ENCODE measurements at places on chromosomes 7 and 10.
A peak's percentile ranks its signal among the peaks of the same experiment; 100 is the strongest.

DNA sequence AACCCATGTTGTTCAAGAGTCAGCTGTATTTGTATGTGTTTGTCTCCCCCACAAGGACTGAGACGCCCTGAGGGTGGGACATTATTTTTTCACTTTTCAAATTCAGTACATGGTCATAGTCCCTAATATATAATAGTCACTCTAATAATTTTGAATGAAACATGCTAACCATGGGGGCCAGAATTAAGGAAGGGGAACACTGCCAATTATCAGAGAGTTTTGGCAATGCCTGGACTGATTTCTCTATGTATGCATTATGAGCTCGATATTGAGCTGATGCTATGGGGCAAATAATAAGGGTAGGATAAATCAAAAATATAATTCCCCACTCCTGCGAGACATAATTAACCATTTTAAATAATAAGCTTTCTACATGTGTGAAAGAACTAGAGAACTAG lies 87.4 kb downstream of the CPED1 start:
- no peak for DNase-seq

- DNase-seq: no peak
Measured at GRCh38 chr7:128869944-128870285, 7.3 kb downstream of the ATP6V1F start.

DNA sequence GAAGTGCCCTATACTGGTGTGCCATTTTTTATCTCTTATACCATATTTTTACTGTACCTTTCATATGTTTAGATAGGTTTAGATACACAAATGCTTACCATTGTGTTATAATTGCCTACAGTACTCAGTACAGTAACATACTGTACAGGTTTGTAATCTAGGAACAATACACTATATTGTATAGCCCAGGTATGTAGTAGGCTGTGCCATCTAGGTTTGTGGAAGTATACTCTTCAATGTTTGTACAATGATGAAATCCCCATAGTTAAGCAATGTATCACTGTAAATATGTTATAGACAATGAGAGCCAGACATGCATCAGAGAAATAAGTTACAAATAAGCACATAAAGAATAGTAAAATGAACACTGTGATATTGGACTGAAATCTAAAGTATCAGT lies 109.1 kb downstream of the IQUB start:
- no peak for DNase-seq

GRCh38 chr7:5363729-5364128 lies 59.9 kb downstream of the TNRC18 start:
- DNase-seq: no peak

GRCh38 chr7:28466341-28466740 lies 54.0 kb downstream of the CREB5 start:
- no peak for DNase-seq

DNA sequence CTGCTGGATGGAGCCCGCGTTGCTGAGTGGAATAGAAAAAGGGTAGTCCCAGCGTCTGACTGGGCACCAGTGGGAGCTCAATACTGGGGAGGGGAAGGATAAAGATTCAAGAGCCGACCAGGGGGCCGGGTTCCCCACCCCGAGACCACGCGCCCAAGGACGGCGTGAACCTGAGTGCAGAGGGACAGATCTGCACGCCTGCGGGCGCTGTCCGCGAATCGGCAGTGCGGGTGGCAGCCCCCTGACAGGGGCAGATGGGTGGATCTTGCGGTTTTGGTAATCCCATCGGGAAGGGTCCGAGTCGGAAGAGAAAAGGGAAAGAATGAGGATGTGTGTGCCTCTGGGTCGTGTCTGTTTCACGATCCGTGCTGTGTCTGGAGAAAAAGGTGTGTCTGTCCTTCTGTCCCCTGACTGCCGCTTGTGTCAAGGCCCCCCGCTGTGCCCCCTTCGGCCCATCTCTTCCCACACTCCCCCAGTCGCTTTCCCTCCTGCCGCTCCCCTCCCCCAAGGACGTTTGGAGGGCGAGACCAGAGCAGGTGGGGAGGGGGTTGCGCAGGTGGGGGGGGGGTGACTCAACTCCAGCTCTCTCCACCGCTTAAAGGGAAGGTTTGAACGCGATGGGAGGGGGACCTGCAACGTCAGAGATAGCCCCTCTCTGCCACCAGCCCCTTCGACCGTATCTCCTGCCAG lies 734 bp upstream of the VGF start:
- no peak for DNase-seq

DNA sequence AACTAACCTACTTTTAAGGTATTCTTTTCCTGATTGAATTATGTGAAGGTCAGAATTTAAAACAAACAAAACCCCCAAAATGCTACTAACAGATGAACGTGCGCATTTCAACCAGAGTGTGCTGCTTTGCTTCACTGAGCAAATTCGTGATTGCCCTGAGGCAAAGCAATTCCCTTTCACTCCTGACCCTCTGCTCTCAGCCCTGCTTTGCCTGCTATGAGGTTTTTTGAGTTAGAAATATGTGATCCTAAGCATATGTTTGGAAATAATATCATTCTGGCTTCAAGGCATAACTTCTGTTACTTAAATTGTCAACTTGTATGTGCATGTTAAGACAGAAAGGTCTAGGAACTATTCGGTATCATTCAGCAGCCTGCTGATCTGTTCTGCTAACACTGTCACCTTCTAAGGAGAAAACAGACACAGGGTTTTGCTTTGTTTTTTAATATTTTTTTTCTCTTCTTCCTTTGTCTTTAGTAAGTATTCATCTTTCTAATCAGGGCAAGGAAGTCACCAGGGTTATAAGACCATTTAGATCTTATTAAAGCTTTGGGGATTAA lies 124.2 kb downstream of the GNAT3 start:
- no peak for DNase-seq

DNA sequence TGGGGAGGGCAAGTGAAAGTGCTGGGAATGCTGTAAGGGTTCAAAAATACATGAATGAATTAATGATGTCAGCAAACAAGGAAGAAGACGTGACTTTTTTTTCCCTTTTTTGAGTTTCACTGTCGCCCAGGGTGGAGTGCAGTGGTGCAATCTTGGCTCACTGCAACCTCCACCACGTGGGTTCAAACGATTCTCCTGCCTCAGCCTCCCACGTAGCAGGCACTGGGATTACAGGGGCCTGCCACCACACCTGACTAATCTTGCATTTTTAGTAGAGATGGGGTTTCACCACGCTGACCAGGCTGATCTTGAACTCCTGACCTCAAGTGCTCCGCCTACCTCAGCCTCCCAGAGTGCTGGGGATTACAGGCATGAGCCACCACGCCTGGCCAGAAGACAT lies 30.0 kb downstream of the DENND10 start:
- DNase-seq: no peak

DNA sequence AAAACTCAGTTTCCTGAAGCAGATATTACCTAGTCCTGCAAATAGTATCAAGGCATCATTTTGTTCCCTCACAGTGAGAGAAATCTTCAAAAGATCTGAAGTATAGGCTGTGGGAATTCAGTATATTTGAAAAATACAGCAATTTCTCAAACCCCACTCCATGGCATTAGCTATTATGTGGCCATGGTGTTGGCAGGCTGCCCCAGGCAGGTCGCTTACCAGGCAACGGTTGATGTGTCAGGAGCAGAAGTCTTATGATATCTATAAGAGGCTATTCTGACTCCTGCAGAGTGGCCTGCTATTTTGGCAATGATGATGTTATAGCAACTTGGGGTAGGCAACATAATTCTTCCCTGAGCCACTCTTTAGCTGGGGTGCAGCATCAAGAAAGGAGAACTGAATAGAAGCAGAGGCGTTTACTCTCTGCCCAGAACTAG lies 187.9 kb downstream of the PLXDC2 start:
- peak; percentile 74 for DNase-seq

DNA sequence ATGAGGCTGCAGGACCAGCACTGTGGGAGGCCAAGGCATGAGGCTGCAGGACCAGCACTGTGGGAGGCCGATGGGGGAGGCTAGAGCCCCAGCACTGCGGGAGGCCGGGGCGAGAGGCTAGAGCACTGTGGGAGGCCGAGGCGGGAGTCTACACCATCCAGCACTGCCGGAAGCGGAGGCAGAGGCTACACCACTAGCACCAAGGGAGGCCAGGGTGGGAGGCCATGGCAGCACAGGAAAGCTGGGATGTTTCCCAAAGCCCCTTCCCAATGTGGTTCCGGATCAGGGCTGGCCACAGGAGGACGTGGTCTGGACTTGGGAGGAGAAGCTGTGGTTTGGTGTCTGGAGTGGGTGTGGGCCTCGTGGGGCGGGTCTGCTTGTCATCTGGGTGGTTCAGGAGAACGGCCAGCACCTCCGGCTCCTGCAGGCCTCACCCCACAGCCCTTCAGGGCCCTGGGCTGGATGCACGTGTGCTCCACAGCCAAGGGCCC lies 43.6 kb downstream of the PDGFA start:
- DNase-seq: peak; percentile 3
